HuH-7 (cell line): ENCODE measurements at places on chromosomes 12 and 14.

GRCh38 chr14:74641601-74642391, 29.8 kb upstream of the LTBP2 start:
- no peak for DNase-seq

DNA sequence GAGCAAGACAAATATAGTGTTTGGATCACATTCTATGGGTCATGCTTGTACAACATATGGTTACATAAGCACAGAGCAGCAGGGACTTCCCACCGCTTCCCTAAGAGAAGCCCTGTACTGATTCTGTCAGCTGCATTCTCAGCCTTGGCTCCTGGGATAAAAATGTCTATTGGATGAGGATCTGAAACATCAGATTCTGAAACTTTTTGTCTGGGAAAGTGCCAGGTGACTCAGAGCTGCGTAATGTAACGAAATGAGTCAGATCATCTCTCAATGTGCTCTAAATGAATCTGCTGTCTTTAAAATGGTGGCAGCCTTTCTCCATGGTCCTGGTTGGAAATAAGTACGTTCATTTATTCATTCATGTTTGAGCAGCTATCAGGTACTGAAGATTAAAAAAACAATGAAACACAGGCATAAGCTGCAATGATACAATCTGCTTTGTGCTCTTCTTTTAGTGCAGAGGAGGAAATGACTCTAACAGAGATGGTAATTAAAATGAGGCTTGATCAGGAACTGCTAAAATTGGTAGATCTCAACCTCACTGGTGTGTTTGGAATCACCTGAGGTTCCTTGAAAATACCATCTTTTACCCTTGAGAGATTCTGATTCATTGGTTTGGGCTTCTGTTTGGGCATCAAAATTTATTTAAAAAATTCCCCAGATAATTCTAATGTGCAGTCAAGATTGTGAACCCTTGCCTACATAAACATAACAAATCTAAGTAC, 99.1 kb upstream of the NAP1L1 start:
- no peak for DNase-seq

GRCh38 chr12:77001276-77001675, 64.1 kb downstream of the E2F7 start:
- DNase-seq: peak; percentile 10

DNA sequence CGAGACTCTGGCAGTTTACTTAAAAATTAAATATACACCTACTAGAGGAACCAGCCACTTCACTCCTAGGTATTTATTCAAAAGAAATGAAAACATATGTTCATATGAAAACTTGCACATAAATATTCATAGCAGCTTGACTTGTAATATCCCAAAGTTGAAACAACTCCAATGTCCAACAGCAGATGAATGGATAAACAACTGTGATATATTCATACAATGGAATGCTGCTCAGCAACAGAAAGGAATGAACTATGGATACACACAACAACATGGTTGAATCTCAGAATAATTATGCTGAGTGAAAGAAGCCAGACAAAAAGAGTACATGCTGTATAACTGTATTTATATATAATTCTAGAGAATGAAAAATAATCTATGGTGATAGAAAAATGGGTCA, 53.4 kb upstream of the DACT1 start:
- DNase-seq: no peak

DNA sequence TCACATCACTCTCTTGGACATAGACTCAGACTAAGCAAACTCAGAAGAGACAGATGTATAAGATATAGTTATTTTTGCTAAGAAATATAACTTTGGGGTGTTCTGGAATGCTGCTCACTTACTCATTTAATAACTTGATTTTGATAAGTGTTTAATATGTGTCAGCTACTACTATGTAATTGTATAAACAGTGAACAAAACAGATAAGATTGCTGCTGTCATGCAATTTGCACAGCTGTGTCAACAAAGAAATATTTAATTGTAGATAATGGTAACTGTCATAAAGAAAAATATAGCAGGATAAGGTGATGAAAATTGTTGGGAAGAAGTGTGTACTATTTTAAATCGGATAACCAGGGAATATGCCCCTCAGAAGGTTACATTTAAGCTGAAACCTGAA, 84.1 kb upstream of the ZDHHC17 start:
- DNase-seq: no peak

DNA sequence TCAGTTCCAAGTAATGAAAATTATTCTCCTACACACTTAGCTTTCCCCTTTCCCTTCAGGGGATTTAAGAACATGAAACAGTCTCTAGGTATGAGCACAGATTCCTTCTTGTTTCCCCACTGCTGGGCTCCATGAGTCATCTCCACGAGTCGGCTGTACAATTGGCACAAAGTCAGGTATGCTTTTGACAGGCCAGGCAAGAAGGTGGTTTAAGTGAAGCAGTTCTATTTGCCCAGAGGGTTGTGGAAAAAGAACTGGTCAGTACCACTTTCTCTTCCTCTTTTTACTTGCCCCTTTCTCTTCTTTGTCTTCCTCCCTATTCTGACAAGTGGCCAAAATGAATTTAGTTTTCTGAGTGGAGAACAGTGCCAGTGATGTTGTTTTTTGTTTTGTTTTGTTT, 16.3 kb downstream of the DYNC1H1 start:
- DNase-seq: no peak

DNA sequence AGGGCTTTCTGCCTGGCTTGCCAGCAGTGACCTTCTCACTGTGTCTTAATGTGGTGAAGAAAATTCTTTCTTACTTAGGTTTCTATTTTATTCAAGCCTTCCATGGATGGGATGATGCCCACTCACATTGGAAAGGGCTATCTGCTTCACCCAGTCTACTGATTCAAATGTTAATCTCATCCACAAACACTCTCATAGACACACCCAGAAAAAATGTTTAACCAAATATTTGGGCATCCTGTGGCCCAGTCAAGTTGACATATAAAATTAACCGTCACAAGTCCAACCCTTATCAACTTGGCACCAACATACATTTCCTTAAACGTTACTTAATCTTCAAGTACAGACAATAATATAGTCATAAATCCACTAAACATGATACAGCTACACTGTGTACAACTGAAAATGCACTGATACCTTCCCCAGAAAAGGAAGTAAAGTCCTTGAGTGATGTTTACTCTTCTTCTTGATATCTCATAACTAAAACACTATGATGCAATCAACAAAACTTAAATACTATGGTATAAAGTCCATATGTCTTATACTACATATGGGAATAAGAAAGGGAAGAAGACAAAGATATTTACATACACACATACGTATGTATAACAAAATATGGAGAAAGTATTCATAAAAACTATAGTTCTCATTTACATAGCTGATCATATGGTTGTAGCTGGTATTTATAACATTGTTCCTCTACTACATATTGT, 394.7 kb upstream of the NOVA1 start:
- DNase-seq: no peak

DNA sequence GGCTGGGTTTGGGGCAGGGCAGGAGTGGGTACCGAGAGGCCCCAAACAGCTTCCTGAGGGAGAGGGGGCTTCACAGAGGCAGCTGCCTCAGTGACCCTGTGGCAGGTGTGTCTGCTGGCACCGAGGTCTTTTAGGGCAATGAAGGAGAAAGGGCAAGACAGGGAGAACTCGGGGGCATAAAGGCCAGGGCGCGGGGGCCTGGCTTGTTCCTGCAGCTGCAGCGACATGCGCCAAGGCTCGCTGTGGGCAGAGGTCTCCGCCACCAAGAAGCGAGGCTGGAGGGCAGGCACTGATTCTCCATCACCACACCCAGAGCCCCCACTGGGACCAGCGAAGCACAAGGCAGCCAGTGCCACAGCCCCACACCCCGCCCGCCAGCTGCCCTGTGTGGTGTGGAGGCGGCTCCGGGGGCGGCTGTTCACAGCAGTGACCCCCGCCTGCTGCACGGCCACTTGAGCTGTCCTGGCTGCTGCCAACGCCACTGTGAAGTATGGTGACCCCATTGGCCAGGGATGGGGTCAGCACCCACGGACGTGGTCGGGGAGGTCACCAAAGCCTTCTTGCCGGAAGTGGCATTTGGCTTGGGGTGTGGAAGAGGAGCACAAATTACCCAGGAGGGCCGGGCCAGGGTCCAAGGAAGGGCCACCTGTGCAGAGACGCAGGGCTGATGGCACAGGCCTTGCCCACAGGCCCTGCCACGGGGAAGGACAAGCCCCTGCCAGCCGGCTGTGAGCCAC, 16.4 kb downstream of the BAG5 start:
- DNase-seq: no peak

DNA sequence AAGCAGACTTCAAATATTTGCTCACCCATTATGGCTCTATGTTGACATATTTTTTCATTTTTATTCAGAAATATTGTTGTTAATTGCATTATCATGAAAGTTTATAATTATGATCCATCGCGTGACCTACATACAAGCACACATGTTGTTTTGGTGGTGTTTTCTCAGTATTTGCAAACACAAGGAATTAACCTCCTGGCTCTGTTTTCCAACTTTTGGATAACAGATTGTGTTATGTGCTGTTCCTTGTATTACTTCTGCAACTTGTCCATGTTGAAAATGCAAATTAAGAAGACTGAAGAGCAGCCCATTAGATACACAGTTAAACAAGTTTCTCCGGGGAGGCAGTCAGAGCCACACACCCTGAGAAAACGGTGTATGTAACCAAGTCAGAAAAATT, 201.2 kb downstream of the SEC23A start:
- no peak for DNase-seq

DNA sequence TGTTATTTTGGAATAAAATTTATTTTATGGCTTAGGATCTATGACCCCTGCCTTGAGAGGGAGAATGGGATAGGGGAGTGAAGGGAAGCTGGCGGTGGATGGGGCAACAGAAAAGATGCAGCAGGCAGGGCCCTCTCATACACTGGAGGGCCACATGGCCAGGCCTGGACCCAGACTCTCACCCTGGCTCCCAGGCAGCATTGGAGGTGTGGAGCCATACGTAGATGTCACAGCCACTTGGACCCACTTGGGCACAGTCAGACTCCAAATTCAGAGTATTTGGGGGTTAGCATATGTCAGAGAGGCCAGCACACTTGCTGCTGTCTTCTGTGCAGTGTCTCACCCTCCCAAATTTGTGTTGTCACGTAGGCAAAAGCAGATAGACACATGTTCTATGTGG, 6.5 kb downstream of the NAB2 start:
- DNase-seq: no peak

DNA sequence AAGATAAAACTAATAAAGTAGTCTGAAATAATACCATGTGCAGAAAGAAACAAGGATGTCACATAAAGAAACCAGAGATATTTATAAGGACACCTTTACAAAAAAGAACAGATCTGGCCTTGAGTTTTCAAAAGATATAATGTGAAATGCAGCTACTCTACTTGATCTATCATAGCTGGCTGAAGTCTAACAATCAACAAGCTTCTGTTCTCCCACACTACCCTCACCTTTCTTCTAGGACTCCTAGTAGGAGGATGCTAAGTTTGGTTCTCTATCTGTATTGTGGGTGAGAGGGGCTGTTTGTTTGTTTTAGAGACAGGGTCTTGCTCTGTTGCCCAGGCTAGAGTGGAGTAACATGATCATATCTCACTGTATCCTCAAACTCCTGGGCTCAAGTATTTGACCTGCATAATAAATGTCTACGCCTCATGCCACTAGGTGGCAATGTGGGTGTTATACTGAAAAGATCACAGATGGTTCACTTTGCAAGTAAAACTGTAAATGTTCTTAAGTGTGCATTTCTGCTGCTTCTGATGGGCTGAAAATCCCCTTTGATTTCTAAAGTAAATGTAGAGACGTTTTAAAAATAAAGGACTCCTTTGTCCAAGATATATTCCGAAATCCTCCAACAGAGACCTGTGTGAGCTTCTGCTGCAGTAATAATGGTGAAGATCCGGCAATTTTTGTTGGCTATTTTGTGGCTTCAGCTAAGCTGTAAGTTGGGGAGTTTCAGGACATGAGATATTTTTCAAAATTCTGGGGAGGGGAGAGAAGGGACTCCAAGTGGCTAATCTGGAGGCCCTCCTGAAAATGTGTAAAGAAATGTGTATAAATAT, 269.3 kb downstream of the DAD1 start:
- peak; percentile 30 for DNase-seq
